ENCODE measurements at places on chromosomes 11 and 22.

DNA sequence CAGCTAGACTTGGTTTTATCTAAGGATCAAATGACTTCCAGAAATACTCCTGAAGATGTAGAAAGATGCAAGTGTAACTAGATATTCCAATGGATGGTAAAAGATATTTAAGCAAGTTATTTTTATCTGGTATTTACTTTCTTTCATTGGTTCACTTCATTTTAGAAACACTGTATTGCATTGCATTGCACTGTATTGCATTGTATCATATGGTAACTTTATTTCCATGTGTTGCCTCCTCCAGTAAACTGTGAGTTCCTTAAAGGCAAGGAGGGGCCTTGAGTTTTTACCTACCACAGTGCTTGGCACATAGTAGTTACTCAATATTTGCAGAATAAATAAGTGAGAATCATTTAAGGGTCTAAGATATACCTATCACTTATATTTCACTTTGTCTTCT lies 31.8 kb upstream of the FLI1 start:
- DNase-seq: no peak

DNA sequence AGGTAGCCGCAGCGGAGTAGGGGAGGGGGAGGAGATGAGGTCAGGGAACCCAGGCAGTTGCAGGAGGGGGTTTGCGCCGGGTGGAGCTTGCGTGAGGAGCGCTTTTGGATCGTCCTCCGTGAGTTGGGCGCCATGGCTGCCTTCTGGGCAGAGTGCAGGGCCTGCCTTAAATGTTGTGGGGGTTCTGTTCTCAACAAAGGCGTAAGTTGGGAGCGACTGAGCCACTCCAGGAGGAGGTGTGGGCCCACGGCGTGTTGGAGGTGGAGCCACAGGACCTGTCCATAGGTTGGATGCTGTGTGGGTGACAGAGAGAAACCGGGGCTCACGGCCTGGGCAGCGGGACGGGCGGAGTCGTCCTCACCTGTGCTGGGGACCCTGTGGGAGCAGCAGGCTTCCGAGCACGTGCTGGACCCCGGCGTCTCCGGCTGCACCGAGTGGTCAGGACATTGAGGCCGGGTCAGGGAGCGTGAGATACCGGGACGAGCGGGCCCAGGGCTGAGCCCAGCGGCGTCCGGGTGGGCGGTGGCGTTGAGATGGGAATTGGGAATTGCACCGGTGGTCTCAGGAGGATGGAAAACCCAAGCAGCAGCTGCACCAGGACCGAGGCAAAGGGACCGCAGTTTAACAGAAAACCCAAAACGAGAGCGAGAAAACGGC lies 977 bp upstream of the PGGHG start:
- no peak for DNase-seq

GRCh38 chr11:33445761-33446161 lies 188.6 kb downstream of the HIPK3 start:
- no peak for DNase-seq

- no peak for DNase-seq
Measured at GRCh38 chr22:38951734-38952133, 5.7 kb upstream of the APOBEC3A start.

- DNase-seq: no peak
Measured at GRCh38 chr11:120547811-120548681, 36.5 kb downstream of the GRIK4 start.

DNA sequence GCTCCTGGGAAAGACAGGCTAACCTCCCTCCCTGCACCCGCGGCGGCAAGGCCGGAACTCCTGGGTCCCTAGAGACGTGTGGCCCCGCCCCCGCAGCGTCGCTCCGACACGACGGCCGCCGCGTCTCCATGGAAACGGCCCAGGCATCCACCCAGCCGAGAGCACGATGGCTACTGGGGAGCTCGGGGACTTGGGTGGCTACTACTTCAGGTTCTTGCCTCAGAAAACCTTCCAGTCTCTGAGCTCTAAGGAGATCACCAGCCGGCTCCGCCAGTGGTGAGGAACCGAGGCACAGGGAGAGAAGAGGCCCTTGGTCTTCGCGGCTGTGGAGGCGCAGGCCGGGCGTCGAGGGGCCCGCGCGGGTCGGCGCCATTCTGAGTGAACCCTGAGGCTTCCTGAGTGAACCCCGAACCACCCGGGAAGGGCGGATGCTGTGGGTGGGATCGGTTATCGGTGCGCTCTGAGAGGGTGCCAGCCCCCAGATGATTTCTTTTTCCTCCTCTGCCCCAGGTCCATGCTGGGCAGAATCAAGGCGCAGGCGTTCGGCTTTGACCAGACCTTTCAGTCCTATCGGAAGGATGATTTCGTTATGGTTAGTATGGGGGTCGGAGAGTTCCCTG lies at the start of gene CFAP300:
Gene CFAP300, plus strand, starts transcription at position 133 of the 620 bp plus-strand sequence. Its CDS starts 34 bp downstream, at position 167.
- peak; percentile 43 for DNase-seq

DNA sequence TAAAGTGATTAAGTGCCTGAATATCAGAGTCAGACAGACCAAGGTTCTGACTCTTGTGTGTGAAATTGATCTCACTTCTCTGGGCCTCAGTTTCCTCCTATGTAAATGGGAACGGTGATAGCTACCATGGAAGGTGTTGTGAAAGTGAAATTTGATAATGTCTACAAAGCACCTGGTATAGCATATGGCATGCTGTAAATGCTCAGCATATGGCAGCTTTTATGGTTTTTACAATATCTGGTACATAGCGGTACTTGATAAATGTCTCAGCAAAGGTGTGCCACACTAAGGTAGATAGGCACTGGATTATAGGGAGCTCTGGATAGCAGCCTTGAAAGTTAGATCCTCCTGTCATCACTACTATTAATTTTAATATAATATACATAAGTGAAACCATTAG lies 19.9 kb downstream of the POU2AF2 start:
- DNase-seq: no peak

- DNase-seq: no peak
Measured at GRCh38 chr11:100232006-100232405, 455.1 kb upstream of the ARHGAP42 start.

GRCh38 chr11:44275241-44275640 lies 34.7 kb downstream of the ALX4 start:
- DNase-seq: no peak

DNA sequence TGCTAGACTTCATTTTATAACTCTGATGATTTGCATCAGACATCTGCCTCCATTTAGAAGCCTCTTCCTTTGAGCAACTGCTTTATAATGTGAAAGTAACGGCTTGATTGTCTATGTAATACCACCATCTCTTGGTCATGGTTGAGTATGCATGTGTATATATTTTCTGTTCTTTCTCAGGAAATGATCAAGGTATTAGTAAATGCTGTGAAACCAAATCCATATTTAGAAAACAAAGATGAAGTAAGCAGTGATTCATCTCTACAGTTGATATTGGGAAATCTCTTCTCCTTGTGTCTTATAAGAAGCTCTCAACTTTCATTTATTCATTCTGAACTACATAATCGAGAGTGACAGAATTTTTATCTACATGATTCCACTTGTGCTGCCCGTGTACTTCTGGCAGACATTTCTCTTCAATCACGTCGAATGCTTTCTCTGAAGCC lies 104.6 kb upstream of the ANO3 start:
- no peak for DNase-seq

DNA sequence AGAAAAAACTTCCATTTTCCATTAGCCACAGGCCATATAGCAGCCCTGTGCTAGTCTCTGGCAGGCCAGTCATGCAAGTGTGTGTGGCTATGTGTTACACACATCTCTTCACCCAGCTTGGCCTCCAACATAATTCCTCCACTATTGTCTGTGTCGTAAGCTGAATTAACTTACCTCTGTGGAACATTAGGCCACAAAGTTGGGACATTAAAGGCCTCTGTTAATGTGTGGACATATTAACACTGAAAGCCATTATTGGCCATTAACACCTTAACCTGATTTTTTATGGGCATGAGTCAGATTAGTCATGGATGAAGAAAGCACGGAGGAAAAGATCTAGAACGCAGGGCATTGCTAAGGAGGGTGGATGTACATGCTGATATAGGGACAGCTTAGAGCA lies 100.1 kb downstream of the DBX1 start:
- DNase-seq: no peak

DNA sequence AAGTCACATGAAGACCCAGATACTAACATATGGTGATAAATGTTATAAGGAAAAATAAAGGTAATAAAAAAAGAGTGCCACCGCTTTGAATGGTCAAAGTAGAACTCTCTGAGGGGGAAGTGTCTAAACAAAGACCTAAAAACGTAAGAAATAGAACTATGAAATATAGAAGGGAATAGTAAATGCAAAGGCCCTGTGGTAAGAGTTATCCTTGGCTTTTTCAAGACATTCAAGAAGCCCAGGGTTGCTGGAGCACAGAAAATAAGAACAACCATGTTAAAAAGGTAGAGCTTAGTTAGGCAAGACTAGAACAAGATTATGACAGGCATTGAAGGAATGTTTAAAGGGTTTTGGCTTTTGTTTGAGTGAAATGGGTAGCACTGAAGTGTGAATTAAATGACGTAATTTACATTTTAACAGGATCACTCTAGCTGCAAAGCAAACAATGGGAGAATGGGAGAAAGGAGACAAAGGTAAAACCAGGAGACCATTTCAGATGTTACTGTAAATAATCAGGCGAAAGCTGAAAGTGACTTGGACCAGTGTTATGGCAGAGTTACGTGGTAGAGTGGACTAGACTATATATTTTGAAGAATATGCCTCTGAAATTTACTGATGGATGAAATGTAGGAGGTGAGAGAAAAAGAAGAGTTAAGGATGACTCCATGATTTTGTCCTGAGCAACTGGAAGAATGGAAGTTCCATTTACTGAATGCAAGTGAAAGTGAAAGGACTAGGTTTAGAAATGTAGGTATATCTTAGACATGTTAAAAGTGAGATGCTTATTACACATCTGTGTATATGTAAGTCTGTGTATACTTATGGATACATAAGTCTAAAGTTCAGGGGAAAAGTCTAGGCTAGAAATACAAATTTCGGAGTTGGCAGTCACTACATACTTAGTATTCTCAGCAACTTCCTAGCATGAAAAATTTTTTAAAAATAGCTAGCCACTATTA lies 28.5 kb downstream of the BTBD10 start:
- no peak for DNase-seq

DNA sequence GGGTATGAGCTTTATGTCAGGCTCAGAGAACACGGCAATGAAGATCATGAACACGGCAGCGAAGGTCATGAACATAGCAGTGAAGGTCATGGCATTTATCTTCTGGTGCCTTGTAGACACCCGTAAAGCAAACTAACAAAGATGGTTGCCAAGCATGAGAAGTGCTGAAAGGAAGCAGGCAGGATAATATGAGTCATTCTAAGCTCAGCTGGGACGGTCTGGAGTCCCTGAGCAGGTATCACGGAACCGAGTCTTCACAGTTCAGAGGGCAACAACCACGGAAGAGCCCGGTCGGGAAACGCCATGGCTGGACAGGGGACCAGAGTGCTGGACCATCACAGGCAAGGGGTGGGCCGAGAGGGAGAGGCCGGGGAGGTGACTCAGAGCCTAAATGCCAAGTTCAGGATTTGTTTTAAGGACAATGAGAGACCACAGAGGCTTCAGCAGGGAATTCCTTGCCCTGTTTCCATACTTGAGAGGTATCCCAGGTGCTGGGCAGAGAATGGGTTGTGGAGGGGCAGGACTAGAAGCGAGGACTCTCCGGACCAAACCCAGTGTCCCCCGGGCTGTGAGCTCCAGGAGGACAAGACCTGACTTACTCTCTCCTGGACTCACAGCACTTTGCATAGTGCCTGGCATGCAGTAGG lies 13.1 kb upstream of the MS4A10 start:
- no peak for DNase-seq

DNA sequence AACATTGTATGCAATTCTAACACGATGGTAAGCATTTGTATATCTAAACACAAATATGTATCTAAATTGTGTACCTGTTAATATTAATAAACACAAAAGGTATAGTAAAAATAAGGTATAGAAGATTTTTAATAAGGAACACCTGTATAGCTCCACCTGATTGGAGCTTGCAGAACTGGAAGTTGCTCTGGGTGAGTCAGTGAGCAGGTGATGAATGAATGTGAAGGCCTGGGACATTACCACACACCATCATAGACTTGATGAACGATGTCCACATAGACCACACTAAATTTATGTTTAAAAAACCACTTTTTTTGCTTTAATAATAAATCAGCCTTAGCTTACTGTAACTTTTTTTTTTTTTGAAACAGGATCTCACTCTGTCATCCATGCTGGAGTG lies 97.6 kb upstream of the CLMP start:
- DNase-seq: no peak

DNA sequence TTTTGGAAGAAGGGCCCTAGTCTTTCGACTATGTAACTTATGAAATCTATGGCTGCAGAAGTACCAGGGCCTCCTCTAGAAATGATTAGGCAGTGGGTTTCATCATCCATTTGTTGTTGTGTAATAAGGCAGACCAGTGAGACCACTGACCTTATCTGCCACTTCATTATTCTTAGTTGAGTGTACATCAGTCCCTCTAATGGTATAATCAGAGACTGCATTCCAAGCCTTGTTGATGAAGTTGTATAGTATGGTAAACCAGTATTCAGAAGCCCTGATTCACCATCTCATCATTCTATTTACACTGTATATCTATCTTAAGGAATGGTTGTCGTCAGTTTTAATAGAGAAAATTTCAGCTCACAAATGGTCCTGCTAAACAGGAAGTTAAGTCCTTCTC lies 32.2 kb upstream of the GRIA4 start:
- DNase-seq: no peak

DNA sequence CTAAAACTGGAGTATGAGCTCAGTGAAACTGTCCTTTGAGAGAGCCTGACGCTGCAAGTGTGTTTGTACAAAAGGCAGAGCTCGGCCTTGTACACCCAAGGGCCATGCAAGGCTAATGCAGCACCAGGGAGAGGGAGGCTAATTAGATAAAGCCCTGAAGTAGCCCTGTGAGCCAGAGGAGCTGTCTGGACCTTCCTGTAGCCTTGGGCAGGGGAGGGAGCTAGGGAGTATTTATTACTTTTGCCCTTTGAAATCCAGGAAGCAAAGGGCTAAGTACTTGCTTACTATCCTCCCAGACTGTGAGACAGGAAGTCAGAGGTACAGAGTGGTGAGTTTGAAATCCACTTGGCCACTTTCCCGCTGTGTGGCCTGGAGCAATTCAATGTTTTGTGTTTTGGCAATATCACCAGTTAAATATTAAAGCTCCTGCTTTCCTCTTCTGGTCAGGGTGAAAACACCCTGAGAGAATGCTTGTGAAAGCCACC lies 10.2 kb upstream of the LDHA start:
- DNase-seq: peak; percentile 23

- no peak for DNase-seq
Measured at GRCh38 chr22:45434981-45435380, 21.5 kb downstream of the RIBC2 start.
